ENCODE measurements at places on chromosomes 1 and 21.

DNA sequence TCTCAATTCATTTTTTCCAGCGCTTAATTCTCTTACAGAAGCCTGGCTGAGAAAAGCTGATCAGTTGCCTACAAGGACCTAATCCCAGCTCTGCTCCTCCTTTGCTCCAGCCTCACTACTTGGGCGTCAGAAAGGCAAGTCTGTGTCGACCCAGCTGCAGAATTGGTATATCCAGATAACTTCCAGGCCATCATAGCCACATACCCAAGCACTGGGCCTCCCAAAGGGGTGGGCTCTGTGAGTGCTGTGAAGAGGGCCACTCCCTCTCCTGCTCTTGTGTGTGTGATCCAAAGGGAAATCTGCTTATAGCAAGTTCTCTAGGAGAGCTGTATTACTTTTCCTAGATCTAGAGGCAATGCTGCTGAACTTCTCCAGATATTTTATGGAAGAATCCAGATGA lies 18.1 kb downstream of the LMOD1 start:
- DNase-seq, result no peak

DNA sequence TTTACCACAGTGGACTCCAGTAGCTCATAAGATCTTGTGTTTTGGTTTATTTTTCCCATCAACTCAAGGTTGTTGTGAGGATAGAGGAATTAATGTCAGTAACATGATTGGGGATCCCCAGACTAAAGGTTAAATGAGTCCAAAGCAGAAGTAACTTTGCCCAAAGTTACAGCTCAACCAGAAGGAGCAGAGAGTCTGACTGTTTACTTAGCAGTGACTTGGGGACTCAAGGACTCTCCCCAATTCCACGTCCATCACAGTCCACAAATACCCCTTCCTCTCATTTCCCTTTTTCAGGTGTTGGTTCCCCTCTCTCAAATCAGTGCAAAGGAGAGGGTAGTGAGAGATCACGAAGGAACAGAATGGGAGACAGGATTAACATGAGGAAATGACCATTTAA lies 4.0 kb upstream of the ETV3 start:
- DNase-seq, result no peak

DNA sequence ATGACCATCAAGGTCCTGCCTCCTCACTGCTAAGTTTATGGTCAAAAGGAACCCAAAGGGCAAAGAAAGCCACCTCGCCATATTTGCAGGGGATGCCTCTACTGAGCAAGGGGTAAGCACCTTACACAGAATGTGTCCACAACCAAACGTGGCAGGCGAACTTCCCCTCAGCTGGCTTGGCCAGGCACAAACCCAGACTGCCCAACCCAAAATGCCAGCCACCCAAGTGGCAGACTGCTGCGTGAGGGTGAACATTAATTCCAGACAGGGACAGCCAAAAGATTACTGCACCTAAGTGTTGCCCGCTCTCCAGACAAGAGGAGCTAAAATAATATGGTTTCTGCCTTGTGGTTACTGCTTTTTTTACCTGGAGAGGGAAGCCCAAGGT lies 16.0 kb downstream of the ZNF697 start:
- no peak for DNase-seq

DNA sequence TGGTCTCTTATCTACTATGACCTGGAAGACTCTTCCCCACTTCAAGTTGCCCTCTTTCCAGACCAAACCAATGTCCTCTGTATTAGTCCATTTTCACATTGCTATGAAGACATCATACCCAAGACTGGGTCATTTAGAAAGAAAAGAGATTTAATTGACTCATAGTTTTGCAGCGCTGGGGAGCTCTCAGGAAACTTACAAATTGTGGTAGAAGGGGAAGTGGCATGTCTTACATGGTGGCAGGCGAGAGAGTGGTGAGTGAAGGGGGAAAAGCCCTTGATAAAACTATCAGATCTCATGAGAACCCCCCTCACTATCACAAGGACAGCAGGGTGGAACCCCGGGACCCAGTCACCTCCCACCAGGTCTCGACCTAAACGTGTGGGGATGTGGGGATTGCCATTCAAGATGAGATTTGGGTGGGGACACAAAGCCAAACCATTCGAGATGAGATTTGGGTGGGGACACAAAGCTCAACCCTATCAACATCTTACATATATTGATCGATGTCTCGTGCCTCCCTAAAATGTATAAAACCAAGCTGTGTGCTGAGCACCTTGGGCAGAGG lies 14.2 kb upstream of the AGPAT3 start:
- no peak for DNase-seq

DNA sequence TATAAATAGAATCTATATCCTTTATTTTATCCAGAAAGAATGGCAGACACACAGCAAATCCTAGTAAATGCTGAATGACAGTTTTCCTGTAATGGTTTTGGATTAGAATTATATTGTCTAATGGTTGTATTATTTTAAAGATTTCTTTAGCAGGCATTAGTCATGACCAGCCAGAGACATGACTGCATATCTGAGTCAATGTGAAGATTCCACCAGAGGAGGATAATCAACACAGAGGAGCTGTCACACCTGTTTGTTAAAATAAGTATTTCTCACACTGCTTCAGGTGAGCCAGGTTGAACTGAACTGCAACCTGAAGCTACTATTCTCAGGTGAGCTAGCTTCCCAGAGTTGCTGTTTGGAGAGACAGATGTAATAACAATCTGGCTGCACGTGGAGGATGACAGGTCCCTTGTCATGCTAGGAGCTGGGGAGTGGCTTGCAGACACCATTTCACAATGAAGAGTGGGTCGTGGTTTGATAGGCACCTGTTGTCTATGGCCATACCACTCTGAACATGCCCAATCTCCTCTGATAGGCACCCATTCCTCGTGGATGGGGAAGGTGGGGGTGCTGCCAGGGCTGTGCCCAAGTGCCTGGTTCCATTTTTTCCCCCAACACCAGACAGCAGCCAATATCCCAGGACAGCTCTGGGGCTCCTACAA lies 94.3 kb downstream of the KCNJ6 start:
- DNase-seq, result no peak

DNA sequence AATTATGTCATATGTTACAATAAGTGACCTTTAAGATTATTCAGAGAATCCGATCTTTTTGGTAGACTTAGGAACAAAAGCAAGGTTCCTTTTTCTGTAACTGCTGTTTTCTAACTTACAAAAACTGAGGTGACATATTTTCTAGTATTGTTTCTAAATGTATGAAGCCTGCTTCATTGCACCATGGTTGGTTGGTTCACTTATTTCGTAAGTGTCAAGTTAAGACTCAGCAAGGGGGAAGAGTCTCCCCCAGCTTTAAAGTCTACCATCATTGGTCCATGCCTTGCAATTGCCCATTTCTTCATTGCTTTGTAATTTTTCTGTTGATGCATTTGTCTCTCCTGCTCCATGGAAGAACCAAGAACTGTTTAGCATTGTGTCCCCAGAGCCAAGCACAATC lies 136.9 kb downstream of the DISC1 start:
- DNase-seq, result no peak

Measured in iPS-NIHi11 (cell line).